ENCODE measurements at places on chromosomes 11 and 22.

DNA sequence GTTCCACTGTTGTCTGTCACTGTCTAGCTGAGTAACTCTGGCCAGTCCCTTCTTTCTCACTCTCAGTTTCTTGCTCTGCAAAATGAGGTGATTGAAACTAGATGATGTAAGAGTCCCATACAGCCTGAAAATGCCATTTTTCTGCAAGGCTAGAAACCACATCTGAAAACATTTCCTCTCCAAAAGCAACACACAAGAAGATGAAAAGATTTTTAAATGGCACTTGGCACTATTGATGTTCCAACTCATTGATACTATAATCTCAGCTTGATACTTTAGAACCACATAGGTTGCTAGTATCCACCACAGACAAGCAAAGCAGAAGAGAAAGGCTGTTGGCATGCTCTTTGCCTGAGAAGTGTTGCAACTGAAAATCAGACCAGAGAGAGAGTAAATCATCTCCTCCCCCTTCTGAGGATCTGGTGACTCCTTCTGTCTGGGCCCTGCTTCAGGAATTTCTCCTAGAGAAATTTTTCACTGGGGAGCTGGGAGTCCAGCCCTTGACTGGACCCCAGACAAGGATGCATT lies 1217.9 kb downstream of the LRRC4C start:
- no peak for DNase-seq

- no peak for DNase-seq
Measured at GRCh38 chr11:124762105-124762623, at the start of gene ESAM. Gene ESAM (minus strand): TSS chr11:124762290. CDS start chr11:124762154, 136 bp downstream.

DNA sequence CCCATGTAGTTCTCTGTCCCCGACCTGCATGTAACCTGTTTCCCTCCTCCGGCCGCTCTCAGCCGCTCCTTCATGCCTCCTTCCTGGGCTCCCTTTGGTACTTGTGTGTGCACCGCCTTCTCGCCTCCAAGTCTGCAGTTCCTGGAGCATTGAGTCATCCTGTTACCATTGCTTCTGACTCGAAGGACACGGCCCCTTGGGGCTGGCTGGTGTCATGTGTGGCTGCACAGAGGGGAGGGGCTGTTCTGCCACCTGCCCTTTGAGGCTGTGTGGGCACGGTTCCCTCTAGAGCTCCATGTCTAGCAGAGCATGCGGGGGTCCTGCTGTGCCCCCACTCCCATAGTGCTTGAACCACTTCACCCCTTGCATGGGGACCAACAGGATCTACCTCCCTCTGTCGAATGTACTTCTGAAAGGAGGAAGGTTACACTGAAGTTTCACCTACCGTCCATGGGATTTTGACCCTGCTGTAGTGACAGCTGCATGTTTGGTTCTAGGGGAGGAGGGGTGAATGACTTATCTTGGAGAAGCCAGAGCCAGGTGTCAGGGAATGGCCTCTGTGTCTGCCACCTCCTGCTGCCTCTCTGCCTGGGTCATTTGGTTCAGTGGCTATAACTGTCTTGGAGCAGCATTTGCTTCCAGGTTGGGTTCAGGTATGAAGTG lies 39.6 kb downstream of the BCR start:
- DNase-seq, result no peak

GRCh38 chr11:120744016-120744994 lies 232.8 kb downstream of the GRIK4 start:
- DNase-seq, result no peak

DNA sequence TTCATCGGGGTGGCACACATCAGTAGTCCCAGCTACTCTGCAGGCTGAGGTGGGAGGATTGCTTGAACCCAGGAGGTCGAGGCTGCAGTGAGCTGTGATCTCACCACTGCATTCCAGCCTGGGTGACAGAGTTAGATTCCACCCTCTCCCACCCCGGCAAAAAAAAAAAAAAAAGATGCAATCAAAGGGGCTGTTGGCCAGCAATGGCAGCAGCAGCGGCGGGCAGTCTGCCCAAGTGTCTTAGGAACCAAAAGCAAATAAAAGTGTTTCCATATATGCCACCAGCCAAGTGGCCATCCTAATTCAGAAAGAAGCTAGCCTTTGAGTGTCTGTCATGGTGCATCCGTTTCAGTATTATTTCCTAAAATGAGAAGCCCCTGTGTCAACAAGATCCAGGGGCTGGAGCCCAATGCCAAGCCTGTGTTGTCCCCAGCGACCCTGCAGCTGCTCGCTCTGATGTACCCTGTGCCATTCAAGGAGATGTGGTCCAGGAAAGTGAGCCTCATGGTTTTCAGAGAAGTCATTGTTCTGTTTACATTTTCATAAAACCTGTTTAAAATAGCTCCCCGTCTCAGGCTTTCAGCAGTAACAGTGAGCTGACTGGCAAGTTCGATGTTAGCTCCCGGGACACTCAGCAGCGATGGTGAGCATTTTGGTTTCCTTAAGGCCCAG lies 12.5 kb downstream of the CDPF1 start:
- no peak for DNase-seq

- DNase-seq, result no peak
Measured at GRCh38 chr11:2790568-2790921, 90.8 kb upstream of the KCNQ1OT1 start.

GRCh38 chr11:73320763-73321603 lies 12.9 kb downstream of the ARHGEF17 start:
- DNase-seq, result no peak

- DNase-seq, result no peak
Measured at GRCh38 chr11:119134389-119134978, 13.1 kb downstream of the HINFP start.

DNA sequence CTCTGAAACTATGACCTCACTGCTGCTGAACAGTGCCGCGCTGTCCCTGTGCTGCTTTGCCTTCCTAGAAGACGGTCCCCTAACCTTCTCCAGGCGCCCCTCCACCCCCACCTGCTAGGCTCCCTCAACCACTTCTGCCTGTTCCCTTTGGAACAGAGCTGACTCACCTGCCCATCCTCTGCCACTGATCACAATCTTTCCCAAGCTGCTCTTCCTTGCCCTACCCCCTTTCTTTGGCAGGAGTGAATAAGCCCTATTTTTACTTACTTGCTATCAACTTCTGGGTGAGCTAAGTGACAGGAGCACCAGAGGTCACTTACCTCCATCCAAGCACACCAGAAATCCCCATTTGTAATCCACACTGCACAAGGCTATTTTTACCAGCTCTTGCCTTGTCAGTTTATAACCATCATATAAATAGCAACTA lies 116.0 kb upstream of the BID start:
- DNase-seq, result no peak

GRCh38 chr11:15618583-15619032 lies 503.9 kb downstream of the INSC start:
- DNase-seq, result no peak

- no peak for DNase-seq
Measured at GRCh38 chr11:57735619-57736298, 5.5 kb upstream of the SELENOH start.

GRCh38 chr11:69799582-69799981 lies 19.6 kb downstream of the FGF3 start:
- no peak for DNase-seq

DNA sequence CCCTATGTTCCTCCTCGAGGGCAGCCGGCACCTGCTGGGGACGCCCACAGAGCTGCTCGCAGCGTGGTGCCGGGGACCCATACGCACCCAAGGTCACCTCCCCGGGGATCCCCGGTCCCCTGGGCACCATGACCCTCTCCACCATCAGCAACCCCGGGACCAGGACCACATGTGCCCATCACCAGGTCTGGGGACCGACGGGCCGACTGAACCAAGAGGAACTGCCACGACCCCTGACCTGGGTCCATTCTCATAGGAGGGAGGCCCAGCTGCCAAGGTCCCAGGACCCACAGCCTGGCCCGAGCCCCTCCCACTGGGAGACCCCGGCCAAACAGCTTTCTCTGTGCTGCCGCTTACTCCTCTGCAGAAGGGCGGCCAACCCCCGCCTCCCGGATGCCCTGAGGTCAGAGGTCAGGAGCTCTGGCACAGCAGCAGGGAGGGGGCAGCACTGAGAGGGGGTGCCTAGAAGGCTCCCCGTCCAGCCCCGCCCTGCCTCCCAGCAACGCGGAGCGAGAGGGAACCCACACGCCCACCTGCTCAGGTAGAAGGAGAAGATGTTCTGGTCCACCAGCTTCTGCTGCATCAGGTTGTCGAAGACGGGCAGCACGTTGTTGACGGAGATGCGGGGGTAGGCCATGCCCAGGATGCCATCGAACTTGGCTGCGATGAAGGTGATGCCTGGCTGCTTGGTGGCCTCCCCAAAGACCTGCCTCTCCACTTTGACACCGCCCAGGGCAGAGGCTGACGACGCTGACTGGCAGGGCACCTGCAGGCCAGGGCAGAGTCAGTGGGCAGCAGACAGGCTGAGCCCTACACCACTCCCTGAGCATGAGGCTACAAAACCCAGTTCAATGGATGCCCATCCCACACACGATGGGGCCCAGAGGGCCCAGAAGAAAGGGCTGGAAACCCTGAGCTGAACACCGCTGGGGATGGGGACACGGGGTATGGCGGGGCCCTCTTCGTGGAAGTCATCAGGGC lies 6.6 kb downstream of the CTSD start:
- no peak for DNase-seq

GRCh38 chr11:113885897-113886296 lies 10.5 kb upstream of the USP28 start:
- no peak for DNase-seq

- DNase-seq, result no peak
Measured at GRCh38 chr11:36346562-36347383, 50.7 kb downstream of the PRR5L start.

- no peak for DNase-seq
Measured at GRCh38 chr11:76134239-76134638, 72.1 kb downstream of the WNT11 start.

- DNase-seq, result no peak
Measured at GRCh38 chr22:37639070-37639760, at the start of gene SH3BP1. Gene SH3BP1 (plus strand): TSS chr22:37639669. CDS start chr22:37639788, 119 bp downstream.

- no peak for DNase-seq
Measured at GRCh38 chr22:21690401-21690801, 24.6 kb downstream of the PPIL2 start.

- no peak for DNase-seq
Measured at GRCh38 chr11:11491589-11491988, 130.2 kb downstream of the GALNT18 start.

DNA sequence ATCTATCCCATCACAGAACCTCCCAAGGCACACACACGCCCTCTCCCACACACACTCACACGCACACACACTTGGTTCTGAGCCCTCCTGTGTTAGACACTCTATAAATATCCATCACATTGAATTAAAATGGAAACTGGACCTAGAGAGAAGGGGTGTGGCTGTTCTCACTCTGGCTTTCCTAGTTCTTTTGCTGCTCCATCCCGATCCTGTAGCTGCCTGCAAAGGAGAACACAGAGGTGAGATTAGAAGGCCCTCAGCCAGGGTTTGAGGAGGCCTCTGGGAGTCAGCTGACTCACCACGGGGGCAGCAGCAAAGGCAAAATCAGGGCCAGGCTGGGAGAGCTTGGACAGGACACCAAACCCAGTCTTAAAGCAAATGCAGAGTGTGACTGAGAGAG lies 192.3 kb upstream of the CADM1 start:
- no peak for DNase-seq

DNA sequence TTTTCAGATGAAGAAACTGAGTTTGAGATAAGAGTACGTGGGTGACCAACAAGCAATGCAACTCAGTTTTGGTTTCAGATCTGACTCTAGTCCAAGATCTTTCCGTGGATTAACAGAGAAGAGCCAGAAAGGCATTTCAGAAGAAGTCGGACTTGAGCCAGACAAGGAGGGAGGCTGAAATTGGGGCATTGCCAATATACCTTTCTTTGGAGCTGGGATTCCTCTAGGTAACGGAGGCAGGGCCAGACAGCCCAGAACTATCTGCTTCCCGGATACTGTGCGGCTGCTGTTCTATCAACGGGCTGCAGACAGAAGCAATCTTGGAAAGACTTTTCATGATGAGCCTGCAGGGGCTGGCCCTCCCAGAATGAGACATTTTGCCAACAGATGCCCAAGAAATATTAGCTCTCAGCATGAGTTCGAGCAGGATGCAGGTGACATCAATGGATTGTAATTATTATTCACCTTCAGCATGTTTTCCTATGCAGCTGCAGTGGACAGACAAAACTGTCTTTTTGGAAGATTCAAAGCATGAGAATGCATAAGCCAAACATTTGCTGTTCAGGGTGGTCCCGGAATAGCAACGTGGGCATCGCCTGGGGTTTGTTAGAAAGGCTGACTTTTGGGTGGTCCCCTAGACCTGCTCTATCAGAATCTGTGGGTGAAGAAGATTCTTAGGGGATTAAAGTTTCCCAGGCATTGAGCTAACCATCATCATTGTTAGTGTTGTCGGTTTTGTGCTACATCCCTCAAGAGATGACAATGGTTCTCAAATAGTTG lies 95.7 kb downstream of the SCN3B start:
- DNase-seq, result no peak

Data from thoracic aorta (tissue), 2 donors.